Left hindlimb (tissue), 1 donor: ENCODE measurements at places on chromosomes 6 and 20.

DNA sequence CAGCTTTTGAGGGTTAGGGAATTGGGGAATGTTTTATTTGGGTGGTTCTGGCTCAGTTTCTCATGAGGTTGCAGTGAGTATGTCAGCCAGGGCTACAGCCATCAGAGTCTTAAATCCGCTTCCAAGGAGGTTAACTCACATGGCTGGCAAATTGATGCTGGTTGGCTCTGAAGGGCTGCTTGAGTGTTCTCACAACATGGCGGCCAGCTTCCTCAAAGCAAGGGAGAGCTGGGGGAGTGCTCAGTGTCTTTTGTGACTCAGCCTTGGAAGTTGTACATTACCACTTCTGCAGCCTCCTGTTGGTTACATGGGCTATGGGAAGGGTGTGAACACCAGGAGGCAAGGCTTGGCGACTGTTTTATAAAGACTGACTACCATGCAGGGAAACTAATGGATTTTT, 17.8 kb upstream of the PPP1R3G start:
- no peak for DNase-seq

- DNase-seq, result peak; percentile 70
Observed at GRCh38 chr6:24930431-24930871, 5.3 kb downstream of the RIPOR2 start.

DNA sequence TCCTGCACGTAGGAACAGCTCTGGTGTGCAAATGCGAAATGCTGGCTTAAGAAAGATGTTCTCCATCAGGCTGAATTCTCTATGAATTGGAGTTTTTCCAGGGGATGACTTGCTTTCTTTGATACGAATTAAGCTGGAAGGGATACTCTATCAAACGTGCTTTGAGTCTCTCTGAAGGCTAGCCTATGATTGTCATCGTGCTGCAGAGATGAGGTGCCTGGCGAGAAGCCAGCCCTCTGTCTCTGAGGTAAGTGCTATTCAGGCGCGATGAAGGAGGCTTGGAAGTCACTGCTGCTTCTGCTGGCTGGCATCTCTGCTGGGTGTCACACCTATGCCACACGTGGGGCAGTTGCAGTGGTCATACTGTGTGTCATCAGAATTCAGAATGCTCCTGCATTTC, 223.7 kb downstream of the TAF4 start:
- no peak for DNase-seq

GRCh38 chr20:52118696-52119095, 72.9 kb downstream of the ZFP64 start:
- no peak for DNase-seq

GRCh38 chr6:159098636-159099106, 53.9 kb upstream of the TAGAP start:
- DNase-seq, result no peak

DNA sequence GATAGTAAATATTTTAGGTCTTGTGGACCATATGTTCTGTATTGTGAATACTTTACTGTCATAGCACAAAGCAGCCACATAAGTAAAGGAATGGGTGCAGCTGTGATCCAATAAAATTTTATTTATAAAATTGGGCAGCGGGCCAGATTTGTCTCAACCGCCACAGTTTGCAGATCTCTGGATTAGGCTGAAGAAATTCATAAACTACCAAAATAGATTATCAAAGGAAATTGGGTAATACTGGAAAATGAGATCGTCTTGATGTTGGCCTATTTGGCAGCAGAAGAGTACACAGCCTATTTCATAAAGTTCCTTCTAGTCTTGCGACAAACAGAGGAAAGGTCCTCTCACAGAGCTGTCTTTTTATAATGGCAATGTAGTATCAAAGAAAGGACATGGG, 69.8 kb downstream of the DZANK1 start:
- DNase-seq, result no peak

DNA sequence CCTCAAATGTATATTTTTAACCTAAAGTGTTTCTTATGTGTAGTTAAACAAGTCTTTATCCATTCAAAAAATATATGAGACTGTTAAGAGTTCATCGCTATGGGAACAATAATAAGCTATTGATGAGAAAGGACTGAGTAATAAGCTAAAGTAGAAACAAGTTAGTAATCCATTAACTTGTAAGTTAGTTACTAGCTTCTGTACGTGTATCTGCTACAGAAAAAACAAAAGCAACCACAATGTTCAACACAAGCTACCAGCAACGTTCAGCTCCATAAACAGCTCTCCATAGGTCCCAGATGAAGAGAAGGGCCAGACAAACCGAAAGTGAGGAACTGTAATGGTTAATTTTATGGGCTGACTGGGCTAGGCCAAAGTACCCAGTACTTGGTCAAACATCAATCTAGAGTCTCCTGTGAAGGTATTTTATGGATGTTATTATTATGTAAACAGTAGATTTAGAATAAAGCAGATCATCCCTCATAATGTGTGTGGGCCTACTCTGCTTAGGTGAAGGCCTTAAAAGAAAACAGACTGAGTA, 33.8 kb upstream of the FAM135A start:
- DNase-seq, result no peak

DNA sequence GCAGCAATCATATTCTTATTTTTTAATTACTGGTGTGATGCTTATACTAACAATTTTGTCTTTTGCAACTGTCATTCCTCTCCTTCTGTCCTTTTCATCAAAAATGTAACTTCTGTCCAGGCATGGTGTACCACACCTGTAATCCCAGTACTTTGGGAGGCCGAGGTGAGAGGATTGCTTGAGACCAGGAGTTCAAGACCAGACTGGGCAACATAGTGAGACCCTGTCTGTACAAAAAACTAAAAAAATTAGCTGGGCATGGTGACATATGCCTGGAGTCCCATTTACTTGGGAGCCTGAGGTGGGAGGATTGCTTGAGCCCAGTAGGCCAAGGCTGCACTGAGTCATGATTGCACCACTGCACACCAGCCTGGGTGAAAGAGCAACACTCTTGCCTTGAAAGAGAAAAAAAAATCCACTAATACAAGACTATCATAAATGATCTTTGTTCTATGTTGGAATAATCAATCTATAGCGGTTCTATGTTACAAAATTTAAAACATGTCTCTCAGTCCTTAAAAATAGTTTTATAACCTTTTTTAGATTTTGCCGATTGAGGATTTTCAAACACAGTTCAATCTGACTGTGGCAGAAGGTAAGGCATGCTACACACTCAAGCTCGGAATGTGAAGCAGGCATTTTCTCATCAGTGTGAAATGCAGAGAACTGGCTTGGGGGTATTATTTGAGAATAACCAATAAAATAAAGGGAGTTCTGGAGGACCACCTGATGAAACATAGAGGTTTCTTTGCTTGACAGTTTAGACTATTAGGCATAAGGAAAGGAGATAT, 70.4 kb downstream of the ENPP1 start:
- DNase-seq, result no peak

DNA sequence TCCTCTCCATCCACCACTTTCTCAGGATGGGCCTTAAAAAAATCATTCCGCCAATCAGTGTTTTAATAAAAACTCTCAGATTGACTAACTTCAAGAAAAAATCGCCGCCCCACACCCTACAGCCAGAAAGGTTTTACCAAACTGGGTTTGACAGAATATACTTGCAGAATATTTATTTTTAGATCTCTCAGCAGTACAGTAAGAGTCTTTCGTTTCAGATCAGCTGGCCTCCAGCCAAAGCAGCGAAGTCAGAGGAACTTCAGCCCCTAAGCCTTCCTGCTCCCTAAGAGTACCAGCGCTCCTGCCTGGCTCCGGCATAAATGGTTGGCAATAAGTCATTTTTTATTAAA, 24.7 kb downstream of the TBC1D7 start:
- peak; percentile 72 for DNase-seq

GRCh38 chr6:32664827-32665362, 1.6 kb downstream of the HLA-DQB1 start:
- no peak for DNase-seq

GRCh38 chr6:98634569-98634968, 199.8 kb upstream of the POU3F2 start:
- DNase-seq, result no peak

GRCh38 chr20:52490711-52491430, 299.3 kb upstream of the ZFP64 start:
- DNase-seq, result no peak

DNA sequence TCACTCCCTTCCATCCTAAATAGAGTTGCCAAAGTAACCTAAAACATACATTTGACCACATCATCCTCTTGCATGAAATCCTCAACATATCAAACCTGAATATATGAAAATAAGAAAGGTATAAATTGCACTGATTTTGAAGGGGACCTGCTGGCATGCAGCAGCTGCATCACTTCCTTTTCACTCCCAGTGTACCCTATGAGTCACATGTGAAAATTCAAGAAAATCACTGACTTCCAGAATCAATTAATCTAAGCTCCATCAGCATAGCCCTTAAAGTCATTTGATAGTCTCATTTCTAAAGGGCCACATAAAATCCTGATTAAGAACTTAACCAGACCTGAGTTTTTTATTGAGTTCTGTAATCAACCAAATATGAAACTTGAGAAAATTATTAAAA, 24.3 kb downstream of the SNX14 start:
- DNase-seq, result no peak

DNA sequence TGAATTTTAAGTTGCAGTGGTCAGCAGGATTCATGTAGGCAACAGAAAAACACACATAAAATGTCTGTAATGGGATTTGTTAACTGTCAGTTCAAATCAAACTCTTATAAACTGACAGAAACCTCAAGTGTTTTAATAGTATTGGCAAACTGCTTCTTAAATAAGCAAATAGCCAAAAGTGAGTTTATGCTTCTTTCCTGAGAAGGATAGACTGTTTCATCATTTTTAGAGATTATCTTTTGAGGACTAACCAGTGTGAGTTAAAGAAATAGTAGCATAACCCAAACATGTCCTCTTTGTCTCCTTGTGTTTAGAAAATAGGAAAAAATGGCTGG, 68.0 kb downstream of the AIG1 start:
- no peak for DNase-seq

DNA sequence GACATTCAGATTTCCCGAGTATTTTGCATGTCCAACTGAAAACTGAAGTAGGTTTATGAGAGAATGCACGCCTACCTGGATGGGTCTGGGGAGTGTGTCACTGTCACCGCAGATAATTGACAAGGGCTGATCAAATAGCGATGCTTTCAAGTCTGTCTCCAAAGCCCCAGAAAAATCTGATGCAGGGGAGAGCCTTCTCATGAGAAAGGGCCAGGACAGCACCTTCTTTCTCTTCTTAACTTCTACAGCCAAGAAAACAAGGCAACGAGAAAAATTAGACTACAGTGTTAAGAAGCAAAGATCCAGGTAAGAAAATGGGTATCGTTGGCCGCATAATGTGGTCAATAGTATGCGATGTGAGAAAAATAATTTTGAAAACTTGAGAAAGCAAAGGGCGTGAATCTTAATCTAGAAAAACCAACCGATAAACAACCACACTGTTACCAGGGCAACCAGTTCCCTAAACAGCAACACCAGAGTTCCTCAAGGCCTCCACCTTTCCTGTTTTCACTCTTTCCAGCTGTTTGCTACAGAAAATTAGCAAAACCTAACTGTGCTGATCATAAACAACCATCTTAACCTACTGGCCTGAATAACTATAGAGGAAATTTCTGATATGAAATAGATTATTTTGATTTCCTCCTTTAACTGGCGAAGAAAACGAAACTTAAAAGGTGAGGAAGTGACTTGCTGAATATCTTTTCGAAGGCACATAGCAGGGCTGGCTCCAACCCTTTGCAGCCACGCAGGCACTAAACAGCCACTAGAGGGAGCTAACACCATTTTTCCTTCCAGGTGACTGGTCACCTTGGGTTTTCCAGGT, 2.6 kb downstream of the TAGAP start:
- DNase-seq, result peak; percentile 48

DNA sequence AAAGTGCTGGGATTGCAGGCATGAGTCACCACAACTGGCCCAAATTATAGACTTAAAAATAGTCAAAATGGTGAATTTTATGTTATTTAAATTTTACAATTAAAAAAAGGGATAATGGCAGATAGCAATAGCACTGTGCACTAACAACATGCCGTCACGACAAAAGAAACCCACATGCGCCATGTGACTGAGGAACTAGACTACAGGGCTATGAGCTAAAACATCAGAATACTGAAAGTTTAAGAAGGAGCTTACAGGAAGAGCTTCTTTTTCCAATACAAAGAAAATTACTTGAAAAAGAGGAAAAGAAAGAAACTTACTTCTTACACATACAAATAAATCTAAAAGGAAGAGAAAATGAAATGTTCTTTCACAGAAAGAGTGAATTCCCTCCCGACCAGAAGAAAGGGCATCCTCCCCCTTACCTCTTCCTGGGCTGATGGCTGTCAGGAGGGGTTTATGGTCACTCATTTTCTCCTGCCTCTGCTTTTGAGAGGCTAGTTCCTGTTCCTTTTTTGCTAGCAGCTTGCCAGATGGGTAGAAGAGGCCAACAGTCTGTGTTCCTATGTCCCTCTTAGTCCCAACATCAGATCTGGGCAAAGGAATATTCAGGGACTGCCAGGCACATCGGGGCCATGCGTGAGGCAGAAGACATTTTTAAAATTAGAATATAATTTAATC, 54.5 kb downstream of the DZANK1 start:
- DNase-seq, result no peak

DNA sequence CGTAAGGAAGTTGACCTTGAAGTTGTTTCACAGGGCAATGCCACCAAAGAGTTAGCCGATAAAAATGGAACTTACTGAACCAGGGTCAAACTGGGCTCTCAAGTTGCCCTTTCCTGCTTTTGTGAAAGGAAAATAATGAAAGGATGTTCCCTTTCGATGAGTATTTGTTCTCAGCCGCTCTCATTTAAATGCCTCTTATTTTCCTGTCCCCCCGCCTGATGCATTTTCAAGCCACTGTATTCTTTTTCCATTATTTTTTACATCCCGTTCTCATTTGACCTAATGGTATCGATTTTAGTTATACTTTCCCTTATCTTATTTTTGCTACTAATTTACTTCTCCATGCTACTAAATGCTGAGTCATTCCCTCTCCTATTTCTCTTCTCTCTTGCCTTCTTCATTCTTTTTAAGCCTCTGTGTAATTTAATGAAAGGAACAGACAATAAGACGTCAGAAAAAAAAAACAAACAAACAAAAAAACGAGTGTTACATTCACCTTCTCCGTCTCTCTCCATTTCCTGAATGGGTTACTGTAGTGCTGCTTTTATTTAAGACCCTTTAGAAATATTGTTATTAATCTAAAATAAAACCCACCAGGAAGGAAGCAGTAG, 655 bp upstream of the NDUFAF4 start:
- no peak for DNase-seq

- DNase-seq, result no peak
Observed at GRCh38 chr20:16917636-16918035, 169.5 kb downstream of the OTOR start.

DNA sequence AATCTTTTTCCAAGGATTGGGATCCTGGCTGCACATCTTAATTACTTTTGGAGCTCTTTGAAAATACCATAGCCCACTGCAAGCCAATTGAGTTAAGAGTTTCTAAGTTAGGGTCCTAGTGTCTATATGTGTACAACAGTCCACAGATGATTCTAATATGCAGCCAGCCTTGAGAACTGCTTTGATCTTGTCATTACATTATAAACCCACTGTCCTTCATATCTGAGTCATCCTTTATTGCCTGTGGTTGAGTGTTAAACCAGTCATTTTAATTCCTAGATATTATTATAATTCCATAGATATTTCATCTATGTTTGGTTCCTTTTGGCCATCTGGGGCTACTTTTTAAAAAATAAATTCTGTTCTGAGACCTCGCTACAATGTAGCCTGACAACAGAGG, 24.1 kb downstream of the MCM8 start:
- DNase-seq, result no peak
